ENCODE measurements at places on chromosomes 16 and 17.

DNA sequence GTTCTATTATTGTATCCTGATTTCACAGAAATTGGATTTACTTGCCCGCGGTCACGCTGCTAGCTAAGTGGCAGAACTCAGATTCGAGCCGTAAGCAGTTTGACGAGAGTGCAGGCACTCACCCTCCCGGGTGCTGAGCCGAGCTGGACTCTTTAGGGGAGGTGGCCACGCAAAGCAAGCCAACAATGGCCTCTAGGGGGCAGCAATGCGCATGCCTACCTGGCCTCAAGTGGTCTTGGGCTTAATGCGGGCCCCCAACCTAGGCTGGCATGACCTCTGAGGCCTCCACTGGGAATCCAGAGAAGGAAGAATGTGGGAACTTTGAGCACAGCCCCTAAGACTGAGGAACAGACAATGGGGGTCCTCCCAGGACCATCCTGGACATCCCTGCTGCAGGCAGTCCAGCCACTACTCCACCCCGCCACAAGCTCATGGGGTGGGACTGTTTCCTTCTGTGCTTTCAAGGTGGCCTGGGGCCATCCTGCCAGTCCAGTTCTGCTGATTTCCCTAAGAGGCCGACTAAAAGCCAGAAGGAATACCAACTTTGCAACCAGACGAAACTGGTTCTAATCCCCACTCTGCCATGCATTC is 276.5 kb downstream of the XYLT1 start:
- DNase-seq = peak; percentile 37

DNA sequence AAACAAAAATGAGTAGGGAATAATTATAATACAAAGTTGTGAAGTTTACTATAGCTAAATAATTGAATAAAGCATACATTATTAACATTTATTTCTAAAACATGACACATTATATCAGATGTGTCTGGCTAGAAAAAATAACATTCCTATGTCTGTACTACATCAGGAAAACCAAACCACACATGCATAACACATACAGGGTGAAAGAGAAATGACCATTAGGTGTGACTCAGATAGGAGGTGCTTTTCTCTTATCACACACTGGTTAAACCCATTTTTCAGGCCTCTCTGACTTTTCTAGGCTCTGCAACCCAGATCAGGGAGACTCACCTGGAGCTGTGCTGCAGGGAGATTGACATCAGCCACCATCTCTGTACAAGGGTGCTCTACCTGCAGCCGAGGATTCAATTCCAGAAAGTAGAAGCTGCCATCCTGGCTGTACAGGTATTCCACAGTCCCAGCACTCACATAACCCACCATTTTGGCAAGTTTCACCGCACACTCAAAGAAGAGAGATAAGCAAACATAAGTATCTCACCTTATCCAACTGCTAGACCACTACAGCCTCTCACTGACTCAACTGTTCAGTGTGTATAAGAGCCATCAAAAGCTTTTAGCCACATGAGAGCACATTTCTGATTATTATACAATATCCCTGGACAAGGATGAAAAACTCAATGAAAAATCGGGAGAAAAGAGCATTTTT is 116.6 kb upstream of the C17orf78 start:
- DNase-seq = no peak

DNA sequence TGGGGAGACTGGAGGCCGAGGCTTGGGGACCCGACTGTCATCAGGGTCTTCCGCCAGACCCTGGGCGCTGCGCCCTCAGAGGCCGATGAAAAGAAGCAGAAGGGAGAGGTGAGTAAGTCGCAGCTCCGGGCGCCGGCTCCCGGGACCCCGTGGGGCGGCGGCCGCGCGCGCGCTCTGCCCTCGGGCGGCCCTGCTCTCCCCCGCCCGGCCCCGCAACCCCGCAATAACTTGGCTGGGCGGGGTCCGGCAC is 392 bp upstream of the ABHD15 start:
- no peak for DNase-seq

DNA sequence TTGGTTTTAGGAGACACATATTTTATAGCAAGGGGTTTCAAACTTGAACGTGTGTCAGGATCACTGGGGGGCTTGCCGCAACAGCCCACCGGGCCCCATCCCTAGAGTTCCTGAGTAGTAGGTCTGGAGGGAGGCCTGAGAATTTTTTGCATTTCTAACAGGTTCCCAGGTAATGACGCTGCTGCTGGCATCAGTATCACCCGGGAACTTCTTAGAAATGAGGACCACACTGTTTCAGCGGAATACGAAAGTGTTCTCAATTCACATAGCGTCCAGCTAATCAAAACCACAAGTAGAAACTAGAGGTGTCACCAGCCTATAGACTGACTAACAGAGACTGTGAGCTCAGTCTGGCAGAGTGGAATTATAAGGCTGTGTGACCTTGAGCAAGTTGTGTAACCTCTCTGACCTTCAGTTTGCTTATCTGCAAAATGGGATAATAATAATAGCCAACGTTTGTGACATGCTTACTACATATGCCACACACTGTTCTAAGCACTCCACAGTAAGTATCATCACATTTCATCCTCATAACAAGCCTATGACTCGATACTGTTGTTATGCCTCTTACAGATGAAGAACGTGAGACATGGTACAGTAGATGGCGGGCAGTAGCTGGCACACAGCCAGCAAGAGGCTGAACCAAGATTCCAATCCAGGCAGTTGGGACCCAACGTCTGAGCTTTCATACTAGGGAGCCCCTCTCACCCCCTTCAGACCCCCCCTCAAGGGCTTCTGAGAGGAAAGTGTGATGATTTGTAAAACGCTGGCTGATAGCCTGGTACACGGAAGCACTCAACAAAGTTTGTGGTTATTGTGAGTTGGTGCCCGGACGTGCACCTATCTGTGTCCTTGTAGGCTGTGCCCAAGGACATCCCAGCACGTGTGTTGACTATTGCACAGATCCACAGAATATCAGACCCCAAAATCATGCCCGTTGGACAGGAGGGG is 4.6 kb upstream of the ICAM2 start:
- no peak for DNase-seq

DNA sequence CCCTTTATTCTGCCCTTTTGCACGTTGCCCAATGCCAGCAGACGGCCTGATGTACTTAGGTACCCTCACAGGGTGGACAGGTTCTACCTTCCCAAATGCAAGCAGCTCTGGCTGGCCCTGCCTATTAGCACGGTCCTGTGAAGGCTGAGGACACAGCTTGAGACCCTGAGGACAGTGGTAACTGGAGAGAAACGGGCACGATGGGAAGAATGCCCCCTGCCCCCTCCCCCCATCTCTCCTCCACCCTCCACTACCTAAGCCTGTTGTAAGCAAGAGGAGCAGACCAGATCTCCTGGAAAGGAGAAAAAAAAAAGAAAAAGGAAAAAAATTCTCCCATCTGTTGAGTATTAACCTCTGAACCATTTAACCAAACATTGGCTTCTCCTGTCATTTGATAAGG is 34.1 kb downstream of the MEOX1 start:
- no peak for DNase-seq

GRCh38 chr17:66326476-66327047 is 24.1 kb downstream of the PRKCA start:
- DNase-seq = no peak

- no peak for DNase-seq
Observed at GRCh38 chr16:71895679-71896365, 491 bp downstream of the IST1 start.

Measured in activated CD4-positive, alpha-beta T cell treated with anti-CD3 and anti-CD28 coated beads, Interleukin-2, amount 50 U/mL, for 24 hours (primary cell).